ENCODE measurements at places on chromosomes 13 and 19. TPM values are rescaled to one million over a fixed set of nuclear protein-coding genes. Genes with fewer than 3 reads are reported as not detected.
A peak's percentile ranks its signal among the peaks of the same experiment; 100 is the strongest.

- DNase-seq: no peak
These were observed 40.0 kb downstream of the DZIP1 start for GRCh38 chr13:95604556-95604915.

- DNase-seq: no peak
These were observed 7.5 kb downstream of the RASA3 start for GRCh38 chr13:114124921-114125320.

- DNase-seq: no peak
These were observed 7.1 kb upstream of the PEAK3 start for GRCh38 chr19:2288818-2289713.

POGLUT2 gene
- 1.7 TPM for total RNA-seq

DNA sequence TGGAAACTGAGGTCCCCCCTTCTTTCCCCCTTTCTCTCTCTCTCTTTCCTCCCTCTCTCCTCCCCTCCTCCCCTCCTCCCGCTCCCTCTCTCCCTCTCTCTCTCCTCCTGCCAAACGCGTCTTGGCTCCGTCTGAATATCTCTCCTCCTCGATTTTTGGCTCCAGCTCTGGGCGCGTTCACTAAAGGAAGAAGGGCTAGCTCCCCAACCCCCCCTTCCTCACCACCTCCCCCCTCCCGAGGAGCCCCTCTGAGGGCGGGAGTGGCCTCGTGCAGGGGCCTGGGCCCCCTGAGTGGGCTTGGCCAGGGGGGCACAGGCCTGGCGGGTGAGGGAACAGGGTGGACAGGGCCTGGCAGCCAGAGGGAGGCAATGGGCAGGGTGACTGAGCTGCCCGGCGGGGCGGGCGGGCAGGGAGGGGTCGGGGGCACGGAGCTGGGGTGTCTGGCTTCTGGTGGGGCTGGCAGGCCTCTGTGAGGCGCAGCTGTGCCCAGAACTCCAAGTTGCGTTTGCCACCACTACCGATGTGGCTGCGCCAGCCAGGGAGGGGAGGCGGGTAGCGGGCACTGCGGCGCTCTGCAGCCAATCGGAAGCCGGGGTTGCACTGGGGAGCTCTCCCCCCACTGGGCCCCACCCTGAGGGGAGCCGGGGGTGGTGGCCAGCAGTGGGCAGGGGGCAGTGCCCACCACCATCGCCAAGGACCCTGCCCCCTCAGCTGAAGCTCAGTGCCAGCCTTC is 7.1 kb downstream of the NFIX start:
- DNase-seq: no peak

DNA sequence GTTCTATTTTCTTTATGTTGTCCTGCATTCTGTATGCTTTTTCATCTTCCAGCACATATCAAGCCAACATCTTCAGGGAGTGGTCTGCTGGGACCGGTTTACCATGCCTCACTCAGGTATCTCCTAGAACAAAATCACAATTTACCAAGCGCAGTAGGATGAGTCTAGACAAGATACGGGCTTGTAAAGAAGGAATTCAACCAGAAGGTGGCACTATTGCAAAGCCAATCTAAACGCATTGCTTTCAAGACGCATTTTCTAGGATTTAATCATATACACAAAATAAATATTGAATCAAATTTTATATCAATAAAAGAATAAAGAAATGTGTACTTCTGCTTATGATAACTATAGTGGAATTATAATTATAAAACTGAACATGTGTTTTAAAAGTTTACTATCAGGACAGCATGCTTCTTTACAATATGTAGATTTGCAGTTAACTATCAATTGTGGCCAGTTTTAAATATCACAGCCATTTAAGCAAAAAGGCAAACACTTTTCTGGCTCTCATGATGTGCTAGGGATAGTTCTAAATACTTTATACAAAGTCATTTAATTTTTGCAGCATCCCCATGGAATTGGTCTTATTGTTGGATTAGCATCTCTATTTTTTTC is 16.1 kb upstream of the TPP2 start:
- peak; percentile 77 for DNase-seq

- DNase-seq: no peak
These were observed 34.5 kb downstream of the SHISA2 start for GRCh38 chr13:26017196-26017921.

GRCh38 chr13:50693727-50694126 is 149.8 kb downstream of the DLEU7 start:
- no peak for DNase-seq

DNA sequence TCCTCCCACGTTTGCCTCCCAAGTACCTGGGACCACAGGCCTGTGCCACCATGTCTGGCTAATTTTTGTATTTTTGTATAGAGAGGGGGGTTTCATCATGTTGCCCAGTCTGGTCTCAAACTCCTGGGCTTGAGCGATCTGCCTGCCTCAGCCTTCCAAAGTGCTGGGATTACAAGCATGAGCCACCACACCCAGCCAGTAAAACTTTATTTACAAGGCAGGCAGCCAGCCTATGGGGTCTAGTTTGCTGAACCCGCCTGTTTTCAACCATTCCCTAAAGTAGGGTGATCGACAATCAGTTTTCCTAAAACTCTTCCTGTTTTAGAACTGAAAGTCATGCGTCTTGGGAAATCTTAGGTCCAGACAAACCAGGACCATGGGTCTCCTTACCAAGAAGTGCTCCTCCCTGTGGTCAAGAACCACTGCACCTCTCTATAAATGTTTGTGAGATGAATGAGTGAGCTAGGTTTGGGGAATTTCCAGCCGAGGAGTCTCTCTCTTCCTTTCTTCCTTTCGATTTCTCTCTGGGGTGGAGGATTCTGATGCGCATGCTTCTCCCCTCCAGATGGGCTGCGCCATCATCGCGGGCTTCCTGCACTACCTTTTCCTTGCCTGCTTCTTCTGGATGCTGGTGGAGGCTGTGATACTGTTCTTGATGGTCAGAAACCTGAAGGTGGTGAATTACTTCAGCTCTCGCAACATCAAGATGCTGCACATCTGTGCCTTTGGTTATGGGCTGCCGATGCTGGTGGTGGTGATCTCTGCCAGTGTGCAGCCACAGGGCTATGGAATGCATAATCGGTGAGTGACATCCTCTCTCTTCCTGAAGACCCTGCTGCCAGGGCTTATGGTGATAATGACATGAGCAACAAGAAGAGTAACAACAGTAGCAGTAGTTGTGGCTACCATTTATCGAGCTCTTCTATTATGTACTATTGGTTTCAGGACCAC is 38.7 kb downstream of the ADGRE1 start:
- peak; percentile 5 for DNase-seq

CRB3 gene
- 49.9 TPM for total RNA-seq

GRCh38 chr13:110652764-110653163 is 37.4 kb downstream of the NAXD start:
- no peak for DNase-seq

DNA sequence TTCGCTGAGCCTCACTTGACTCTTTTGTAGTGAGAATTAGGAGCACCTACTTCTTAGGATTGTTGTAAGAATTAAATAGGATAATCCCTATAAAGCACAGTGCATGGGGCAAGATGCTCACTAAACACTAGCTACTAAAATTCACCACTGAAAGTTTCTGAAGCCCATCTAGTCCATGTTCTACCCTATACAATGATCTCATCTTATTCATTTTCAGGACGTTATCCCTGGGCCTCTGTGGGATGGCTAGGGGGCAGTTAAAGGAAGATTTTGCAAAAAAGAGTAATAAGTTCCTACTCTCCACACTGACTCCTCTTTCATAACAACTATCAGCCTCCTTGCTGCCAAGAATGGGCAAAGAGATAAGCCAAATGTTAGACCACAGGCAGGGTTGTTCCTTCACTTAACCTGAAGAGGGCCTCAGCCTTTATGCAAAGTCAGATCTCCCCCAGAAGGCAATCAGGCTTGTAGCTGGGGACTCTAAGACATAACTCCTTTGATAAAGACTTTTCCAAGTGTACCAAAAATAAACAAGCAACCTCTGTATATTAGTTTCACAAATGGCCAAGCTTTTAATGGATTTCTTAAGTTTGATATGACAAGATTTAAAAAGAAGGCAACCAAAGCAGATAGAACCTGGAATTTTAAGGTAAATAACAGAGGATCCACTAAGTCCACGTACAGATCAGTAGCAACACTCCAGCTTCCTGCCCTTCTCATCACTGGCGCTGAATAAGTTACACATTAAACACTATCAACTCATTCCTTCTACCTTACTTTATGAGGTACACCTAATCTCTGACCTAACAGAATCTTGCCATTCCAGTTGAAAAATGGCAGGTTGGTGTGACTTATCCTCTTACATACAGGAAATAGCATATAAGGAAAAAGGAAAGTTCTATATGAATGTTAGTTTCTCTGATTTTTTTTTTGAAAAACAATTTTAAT is 44.4 kb downstream of the ELF1 start:
- no peak for DNase-seq

POSTN gene
- total RNA-seq: 75.3 TPM

CEACAM7 gene
- 3,639 TPM for total RNA-seq

GRCh38 chr13:47484548-47484947 is 516.5 kb downstream of the SUCLA2 start:
- no peak for DNase-seq

DNA sequence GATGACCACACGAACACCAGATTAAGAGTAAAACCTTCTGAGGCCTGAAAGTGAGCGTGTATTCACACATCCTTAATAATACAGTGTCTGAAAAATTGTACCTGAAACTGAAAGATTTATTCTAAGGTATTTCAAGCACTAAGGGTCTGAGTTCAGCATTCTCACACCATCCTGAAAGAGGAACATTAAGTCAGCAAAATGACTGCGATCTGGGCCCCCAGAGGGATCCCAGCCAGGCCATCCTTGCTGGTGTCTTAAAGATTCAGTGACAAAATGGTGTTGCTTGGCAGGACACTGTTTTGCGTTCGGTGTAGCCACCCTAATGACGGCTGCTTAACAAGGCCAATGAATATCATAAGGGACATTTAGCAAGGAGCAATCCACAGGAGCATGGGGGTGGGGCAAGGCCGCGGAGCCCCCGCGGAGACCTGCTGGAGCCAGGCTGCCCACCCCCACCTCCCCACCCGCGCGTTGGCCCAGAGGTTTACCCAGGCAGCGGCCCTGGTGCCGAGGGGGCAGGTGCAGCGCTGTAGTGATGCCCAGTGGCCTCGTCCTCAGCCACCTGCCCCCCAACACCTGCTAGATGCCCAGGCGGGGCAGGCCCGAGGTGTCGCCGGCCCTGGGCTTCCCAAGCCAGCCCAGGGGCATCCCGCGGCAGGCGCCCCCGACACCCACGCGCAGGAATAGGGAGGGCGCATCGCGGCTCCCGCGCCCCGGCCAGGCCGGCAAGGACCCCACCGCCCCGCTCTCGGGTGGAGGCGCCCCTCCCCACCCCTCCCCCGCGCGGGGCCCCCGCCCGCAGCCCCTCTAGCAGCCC is 742 bp downstream of the NALCN start:
- DNase-seq: no peak

DNA sequence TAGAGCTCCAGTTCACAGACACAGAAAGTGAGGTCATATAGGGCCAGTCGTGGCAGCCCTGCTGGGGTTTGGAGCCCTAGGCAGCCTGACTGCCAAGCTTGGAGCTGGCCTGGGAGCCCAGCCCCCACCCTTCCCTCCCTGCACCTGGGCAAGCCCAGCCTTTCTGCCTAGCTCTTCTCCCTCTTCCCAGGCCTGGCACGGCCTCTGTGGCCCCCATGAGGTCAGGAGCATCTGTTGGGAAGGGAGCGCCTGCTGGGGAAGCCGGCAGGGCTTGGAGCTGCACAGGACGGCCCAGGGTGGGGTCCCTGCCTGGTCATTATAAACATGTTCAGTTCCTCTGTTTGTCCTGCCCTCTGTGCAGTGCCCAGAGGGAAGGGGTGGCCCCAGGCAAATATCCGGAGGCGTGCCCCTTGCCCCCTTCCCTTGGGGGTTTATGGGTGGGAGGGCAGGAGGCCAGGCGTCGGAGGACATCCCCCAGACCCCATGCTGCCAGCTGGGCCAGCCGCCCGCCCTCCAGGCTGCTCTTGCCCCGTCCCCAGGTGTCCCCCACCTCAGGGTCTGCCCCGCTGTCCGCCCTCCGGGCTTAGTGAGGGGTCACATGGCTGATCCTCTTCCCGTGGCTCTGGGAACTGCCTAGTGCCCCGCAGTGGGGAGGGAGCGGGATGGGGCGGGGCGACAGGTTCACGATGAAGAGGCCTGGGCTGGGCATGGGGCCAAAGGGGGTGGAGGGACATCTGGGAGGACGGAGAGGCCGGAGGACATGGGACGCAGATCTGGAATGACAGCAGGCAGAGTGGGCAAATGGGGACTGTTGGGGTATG is 30.0 kb upstream of the NCCRP1 start:
- peak; percentile 86 for DNase-seq

- DNase-seq: no peak
These were observed 106.5 kb downstream of the POSTN start for GRCh38 chr13:37492075-37492474.

DNA sequence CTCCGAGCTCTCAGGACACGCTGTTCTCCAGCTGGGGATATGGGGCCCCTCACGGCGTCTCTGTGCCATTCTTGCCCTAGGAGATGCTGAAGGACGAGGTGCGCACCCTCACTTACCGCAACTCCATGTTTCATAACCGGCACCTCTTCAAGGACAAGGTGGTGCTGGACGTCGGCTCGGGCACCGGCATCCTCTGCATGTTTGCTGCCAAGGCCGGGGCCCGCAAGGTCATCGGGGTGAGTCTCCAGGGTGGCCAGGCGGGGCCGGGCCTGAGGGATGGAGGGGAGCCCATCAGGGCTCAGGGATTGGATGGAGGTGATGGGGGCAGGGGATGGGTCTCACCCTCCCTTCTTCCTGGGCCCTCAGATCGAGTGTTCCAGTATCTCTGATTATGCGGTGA is 4.8 kb downstream of the PRMT1 start:
- no peak for DNase-seq

GRCh38 chr13:85141401-85141800 is 657.8 kb downstream of the SLITRK6 start:
- DNase-seq: no peak

C19orf67 gene
- total RNA-seq: not detected

MIR17HG gene
- total RNA-seq: 5.3 TPM

ONECUT3 gene
- not detected for total RNA-seq

GRCh38 chr19:11261971-11262839 is at the start of gene DOCK6:
TSS of gene DOCK6 (minus strand) at chr19:11262524. CDS start at chr19:11262440, 84 bp downstream.
- DNase-seq: peak; percentile 65

- DNase-seq: no peak
These were observed 93.2 kb downstream of the STK24 start for GRCh38 chr13:98483601-98484288.

BRME1 gene
- total RNA-seq: 10.8 TPM

ZIC5 gene
- total RNA-seq: not detected

- no peak for DNase-seq
These were observed 4.3 kb downstream of the ZSCAN1 start for GRCh38 chr19:58037927-58038687.

DNA sequence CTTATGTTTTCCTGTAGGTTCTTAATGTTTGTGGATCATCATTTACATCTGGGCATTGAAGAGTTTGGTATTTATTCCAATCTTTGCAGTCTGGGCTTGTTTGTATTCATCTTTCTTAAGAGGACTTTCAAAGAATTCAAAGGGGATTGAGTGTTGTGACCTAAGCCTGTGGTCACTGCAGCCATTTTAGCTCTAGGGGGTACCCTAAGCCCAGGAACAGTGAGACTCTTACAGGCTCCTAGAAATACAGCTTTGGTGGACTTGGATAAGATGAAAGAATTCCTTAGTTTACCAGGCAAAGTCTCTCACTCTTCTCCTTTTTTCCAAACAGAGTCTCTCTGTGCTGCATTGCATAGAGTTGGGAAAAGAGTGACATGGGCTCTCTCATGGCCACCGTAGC is 2539.0 kb upstream of the PCDH20 start:
- DNase-seq: no peak

GRCh38 chr19:7856679-7857663 is 17.2 kb downstream of the PRR36 start:
- DNase-seq: no peak

- no peak for DNase-seq
These were observed 46.5 kb downstream of the UTP14C start for GRCh38 chr13:52070929-52071523.

ZNF528 gene
- total RNA-seq: 11.2 TPM

B3GNT3 gene
- total RNA-seq: 189 TPM

- DNase-seq: no peak
These were observed 11.5 kb upstream of the MTRF1 start for GRCh38 chr13:41274881-41275280.
